ENCODE measurements at places on chromosomes 2 and 18.

GRCh38 chr2:178237488-178238153 is 43.3 kb downstream of the OSBPL6 start:
- no peak for DNase-seq

GRCh38 chr2:102703748-102704147 is 58.1 kb upstream of the TMEM182 start:
- DNase-seq: peak; percentile 28

GRCh38 chr2:85785871-85786270 is 32.1 kb downstream of the ATOH8 start:
- DNase-seq: no peak

- no peak for DNase-seq
These were observed 133.7 kb downstream of the GALNT3 start for GRCh38 chr2:165660361-165660760.

DNA sequence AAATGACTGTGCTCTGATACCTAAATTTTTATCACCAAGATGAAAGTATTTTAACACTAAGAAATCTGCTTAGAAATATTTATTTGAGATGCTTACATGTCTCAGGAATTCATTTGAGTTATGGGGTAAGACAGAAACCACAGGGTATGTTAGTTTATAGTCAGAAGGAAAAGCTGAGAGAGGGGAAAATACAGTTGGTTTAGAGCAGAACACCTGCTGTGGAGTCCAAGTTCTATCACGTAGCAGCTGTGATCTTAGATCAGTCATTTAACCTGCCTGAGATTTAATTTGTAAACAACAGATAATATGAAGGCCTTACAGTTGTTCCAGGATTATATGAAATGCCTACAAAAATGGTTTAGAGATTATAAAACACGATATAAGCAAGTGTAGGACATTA is 29.0 kb downstream of the PDE6D start:
- no peak for DNase-seq

DNA sequence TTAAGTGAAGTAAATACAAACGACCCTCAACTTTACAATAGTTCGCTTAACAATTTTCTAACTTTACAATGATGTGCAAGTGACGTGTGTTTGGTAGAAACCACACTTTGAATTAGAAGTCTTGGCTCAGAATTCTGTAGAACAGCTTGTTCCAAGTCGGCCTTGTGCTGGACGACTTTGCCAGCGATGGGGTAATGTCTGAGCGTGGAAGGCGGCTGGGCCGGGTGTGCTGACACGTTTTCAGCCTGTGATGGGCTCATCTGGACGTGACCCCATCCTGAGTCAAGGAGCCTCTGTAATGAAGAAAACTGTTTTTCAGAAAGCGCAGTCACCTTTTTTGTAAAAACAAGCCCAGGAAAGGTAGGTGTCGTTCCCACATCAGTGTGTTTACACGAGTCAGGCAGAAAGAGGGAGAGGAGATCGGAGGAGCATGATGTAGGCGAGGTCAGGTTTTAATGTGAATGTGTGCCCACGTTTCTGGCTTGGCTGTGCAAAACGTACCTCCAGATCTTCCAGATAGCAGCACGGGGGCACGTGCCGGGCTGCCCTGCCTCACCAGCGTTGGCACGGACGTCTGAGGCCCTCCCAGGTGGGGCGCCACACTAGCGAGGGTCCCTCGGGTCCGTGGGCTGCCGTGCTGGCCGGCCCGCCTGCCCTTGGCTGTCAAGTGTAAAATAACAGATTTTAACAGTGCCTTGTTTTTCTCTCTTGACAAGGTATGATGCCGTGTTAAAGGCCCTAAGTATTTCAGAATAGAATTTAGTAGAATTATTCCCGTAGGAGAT is 54.6 kb downstream of the CTDP1 start:
- DNase-seq: no peak

DNA sequence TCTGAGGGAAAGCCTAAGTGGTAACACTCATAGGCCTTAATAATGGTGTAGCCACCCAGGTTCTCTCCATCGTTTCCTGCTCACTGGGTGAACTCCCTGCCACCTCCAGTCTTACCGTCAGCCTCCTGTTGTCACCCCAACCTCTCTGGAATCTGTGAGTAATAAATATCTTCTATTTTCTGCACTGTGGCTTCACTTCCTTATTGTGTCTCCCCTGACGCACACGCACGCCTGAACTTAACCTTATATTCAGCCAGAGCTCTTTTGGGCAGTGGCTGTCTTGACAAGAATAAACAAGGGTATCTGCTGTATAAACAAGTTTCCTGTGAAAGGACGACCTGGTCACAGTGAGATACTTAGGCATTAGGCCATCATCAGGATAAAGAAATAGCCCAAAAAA is 467.2 kb downstream of the SPAG16 start:
- DNase-seq: no peak

- no peak for DNase-seq
These were observed 586.3 kb downstream of the TDRD15 start for GRCh38 chr2:21710031-21710430.

- DNase-seq: no peak
These were observed 631 bp downstream of the RPL31 start for GRCh38 chr2:101002562-101003277.

GRCh38 chr2:217168496-217168895 is 308.6 kb upstream of the TNP1 start:
- peak; percentile 25 for DNase-seq

DNA sequence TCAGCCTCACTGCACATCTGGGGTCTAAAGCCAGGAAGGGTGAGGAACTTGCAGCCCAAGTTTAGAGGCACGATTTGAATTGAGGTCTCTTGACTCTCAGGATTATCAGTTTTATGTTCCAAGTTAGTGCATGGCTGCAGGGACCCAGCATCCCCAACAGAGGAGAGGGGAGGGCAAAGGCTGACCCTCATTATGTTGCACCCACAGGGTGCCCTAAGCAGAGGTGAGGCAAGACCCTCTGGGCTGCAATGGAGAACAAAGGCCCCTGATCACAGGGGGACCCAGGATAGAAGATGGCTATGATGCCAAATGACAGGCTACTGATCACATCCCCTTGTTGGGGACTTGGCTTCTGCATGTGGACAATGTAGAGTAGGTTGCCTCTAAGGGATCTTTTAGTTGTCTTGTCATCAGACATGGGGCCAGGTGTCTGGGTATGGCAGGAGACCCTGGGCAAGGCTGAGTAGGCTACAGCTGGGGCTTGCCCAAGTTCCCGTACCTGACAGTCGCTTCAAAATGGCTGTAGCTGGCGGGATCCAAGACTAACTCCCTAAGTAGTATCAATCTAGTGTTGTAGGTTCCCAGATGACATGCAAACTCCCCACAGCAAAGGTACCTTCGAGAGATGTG is 4.5 kb upstream of the GDF7 start:
- DNase-seq: no peak

DNA sequence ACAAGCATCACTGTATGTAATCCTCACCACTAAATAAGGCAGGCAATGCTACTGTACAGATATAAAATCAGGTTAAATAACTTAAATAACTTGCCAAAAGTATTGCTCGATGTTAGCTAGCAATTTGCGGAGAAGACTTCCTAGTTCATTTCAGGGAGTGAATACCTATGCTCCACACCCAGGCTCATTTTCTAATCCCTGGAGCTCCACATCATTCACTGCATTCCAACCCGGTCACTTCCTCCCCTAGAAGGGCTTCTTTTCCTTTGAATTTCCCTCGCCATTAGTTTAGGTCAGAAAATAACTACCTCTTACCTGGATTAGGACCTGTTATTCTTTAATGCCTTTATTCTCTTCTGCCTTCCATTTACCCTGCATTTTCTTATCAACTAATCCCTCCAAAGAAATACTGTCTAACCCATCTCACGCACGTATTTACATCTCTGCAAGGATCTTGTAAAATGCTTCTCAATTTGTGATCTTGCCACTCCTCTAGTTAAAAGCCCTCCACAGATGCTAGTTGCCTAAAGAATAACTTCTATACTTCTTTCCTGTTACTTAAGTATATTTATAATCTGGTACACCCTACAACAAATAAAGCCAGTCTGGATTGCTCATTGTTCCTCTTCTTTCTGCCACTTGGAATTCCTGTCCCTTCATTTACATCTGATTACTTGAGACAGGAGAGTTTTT is 599.8 kb downstream of the NRXN1 start:
- DNase-seq: no peak

DNA sequence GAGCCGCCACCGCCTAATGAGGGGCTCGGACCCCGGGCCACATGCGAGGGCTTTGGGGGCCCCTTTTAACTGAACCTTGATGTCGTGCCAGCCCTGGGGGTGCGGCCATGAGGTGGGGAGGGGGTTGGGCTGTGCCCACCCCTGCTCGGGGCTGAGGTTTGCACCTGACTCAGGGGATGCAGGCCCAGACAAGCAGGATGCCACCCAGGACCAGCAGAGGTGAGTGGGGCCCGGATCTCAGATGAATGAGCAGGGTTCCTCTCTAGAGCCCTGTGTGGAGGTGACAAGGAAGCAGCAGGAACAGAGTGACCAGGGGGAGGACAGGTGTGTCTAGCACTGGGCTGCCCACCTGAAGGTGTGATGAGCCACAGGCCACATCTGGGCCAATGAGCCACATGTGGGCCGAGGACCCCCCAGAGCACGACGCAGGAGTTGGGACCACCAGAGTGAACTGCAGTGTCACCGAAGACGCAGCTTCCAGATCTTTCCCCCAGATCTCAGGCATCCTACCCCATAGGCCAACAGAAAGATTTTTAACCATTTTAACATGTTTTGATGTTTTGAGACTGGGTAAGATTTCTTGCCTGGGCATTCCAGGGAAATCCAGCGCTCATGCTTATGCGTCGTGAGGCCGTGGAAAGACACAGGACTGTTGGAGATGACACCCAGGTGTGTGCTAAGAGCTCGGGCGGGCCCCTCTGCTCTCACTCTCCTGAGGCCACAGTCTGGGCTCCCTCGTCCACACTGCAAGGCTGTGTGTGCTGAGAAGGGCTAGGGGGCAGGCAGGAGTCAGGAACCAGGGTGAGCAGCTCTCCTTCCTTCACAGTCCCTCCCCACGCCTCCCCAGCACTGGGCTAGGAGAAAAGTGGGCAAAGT is 73.6 kb downstream of the DDX1 start:
- DNase-seq: no peak

Measured in fibroblast of lung (primary cell).